Iris pigment epithelial cell (primary cell): ENCODE measurements at places on chromosomes 1 and 21.

- no peak for DNase-seq
Measured at GRCh38 chr1:93537396-93537795, 89.5 kb downstream of the FNBP1L start.

GRCh38 chr1:67853704-67854103, 20.4 kb upstream of the GNG12 start:
- peak; percentile 87 for DNase-seq

- no peak for DNase-seq
Measured at GRCh38 chr1:66119148-66119547, 326.5 kb downstream of the PDE4B start.

DNA sequence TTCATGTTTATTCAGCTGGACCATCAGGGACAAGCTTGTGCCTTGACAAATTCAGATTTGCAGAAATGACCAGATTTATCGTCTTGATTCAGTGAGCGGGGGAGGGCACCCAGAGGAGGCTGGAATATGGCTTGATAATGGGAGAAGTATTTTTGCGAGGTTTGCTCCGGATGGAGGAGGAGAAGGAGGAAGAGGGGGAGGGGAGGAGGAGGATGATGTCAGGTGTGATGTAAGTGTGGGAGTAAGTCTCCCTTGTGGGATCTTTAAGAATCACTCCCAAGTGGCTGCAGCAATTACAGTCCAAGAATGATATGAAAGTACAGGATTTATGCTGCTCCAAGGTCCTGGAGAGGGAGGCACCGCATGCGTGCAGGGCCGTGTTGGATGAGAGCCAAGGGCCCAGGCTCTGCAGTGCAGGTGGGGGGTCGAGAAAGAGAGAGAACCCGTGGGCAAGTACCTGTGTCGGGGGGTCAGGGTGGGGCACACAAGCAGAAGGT, 5.6 kb upstream of the ZNF496 start:
- peak; percentile 36 for DNase-seq

GRCh38 chr1:237791592-237791991, 99.1 kb downstream of the ZP4 start:
- no peak for DNase-seq
